ENCODE measurements at places on chromosomes 2 and 18.

GRCh38 chr2:76427452-76427851 lies 716.7 kb upstream of the GCFC2 start:
- DNase-seq = no peak

GRCh38 chr2:33577084-33577483 lies 22.0 kb downstream of the FAM98A start:
- DNase-seq = no peak

GRCh38 chr2:209208211-209208610 lies 215.6 kb upstream of the MAP2 start:
- DNase-seq = no peak

DNA sequence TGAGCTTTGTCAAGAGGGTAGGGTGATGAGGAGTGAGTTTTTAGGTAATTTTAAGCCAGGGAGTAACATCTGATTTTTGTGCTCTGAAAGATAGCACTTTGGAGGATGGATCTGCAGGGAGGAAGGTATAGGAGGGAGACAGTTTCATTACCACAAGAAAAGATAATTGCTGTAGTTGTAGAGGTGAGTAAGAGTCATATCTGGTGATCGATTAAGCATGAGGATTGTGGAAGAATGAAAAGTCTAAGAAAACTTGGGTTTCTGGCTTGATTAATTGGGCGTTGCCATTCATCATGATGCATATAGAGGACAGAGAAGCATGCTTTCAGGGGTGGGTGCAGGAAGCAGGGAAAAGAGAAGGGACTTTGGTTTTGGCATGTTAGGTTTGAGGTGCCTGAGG lies 18.5 kb downstream of the KCMF1 start:
- no peak for DNase-seq

DNA sequence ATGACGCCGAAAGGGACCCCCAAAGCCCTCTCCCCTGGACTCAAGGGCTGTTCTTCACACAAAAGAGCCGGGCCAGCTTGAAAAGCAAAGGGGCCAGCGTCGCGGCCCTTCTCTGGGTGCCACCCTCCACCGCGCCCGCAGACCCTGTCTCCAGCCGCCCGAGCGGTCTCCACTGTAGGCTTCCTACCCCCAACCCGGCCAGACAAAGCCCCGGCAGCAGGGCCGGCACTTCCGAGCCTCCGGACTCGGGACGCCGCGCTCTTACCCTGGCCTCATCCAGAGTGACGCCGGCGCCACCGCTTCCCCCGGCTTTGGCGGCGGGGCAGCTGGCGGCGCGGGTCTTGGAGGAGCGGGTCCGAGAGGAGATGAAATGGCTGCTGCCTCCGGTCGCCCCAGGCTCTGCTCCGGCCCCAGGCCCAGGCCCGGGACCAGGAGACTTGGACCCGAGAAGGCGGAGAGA lies 603 bp downstream of the ATAD2B start:
- DNase-seq = no peak

Measured in stimulated activated CD8-positive, alpha-beta memory T cell treated with anti-CD3 and anti-CD28 coated beads, Interleukin-7, amount 100 ng/mL, for 1 hour (primary cell).